ENCODE measurements at places on chromosomes 5 and 9.

DNA sequence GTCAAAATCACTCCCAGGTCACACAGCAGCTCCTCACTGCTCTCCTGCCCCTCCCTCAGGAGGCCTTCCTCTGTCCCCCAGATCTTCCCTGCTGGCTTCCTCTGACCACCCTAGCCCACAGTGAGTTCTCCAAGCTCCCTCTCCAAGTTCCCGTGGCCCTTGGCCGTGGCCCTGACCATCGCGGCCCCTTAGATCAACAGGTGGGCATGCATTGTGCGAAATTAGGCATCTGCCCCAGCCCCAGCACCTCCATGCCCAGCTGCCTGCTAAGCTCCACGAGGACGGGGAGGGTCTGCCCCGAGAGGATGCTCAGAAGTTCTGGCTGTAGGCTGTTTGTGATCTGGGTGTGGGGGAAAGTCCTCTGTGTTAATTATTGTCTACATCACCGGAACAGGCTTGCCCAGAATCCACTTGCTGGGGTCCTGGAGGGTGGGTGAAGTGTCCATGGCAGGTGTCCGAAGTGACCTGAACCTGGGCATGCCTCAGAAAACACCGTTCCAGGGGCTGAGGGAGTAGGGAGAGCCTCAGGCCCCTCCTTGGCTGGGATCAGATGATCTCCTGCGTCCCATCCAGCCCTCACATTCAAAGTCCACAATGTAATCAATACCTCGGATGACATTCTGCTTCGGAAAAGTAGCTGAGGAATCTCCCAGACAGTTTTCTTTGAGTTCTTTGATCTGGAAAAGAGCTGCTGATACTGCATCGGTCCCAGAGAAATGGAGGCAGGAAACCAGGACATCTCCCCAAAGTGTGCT lies 194.8 kb downstream of the PAX5 start:
- DNase-seq = no peak

- no peak for DNase-seq
Measured at GRCh38 chr5:136089791-136090190, 42.9 kb upstream of the SMAD5 start.

- no peak for DNase-seq
Measured at GRCh38 chr5:126594748-126595485, at the start of gene ALDH7A1. ALDH7A1 (minus strand) TSS chr5:126595219; CDS start chr5:126595198, 21 bp downstream.

GRCh38 chr9:122812736-122813135 lies 12.8 kb downstream of the OR1K1 start:
- DNase-seq = no peak

DNA sequence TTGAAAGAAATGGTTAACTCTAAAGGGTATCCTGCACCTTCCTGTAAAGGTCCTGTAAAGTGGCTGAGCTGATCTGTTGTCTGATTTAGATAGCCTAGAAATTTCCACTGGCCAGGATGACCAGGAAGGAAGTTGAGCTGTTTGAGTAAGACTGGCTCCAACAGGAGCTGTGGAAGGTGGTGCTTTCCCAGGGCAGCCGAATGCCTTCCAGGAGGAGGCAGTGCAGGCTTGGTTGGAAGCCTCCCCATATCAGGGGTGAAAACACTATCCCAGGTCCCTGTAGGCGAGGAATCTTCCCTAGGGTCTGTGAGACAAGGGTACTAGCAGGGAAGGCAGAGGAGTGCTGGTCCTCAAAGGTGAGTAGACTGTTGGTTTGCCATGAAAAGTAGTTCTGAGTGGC lies 98.4 kb downstream of the LIX1 start:
- DNase-seq = no peak

- no peak for DNase-seq
Measured at GRCh38 chr9:19408316-19408692, 505 bp upstream of the ACER2 start.

- DNase-seq = no peak
Measured at GRCh38 chr5:41790038-41790776, 80.0 kb downstream of the OXCT1 start.

GRCh38 chr5:124707520-124707919 lies 38.9 kb downstream of the ZNF608 start:
- DNase-seq = no peak

DNA sequence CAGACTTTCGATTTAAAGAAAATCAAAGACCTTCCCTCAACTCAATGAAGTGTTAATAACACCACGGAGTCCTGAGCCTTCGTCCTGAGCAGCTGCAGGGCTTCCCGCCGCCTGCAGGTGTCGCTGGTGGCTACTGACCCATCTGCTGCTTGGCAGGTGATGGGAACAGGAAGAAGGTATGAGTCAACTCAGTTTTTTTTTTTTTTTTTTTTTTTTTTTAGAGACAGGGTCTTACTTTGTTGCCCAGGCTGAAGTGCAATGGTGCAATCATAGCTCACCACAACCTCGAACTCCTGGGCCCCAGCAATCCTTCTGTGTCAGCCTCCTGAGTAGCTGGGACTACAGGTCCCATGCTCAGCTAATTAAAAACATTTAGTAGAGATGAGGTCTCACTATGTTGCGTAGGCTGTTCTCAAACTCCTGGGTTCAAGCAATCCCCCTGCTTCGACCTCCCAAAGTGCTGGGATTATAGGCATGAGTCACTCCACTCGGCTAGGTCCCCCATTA lies 185.7 kb upstream of the IL12B start:
- DNase-seq = peak; percentile 77

GRCh38 chr9:81560851-81561732 lies 128.3 kb downstream of the TLE1 start:
- DNase-seq = no peak

- DNase-seq = no peak
Measured at GRCh38 chr5:132315529-132316067, 21.4 kb downstream of the SLC22A4 start.
